ENCODE measurements at places on chromosomes 12 and 14. TPM values are rescaled to one million over a fixed set of nuclear protein-coding genes. Genes with fewer than 3 reads are reported as not detected.

- DNase-seq: no peak
These were observed 3.5 kb upstream of the HCFC2 start for GRCh38 chr12:104060791-104061190.

GRCh38 chr12:104163631-104164030 is 25.6 kb upstream of the NFYB start:
- DNase-seq: no peak

DNA sequence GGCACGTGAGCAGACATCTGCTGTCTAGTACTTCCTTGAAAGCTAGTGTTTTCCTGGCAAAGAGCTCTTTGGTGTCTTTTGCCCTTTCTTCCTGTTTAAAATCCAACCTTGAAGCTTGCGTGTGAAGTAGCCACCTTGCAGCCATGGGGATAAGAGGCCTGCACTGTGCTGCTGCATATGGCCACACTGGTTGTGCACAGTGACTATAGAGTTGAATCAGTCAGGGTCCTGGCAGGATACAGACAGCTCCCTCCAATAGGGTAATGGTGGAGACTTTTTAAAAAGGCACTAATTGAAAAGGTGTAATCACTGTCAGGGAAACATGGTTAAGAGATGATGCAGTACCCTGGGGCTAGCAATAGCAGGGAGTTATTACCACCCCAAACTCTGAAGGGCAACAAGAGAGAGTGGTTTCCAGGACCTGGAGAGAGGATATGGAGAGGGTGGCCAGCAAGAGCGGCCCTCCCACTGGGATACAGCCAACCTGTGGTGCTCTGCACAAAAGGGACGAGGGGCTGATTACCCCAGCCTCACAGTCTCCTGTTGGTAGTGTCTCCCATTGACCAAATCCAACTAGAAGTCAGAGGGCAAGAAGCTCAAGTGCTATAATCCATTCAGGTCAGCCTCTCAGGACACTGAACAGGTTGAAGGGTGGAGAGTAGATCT is 4.8 kb upstream of the GLT8D2 start:
- DNase-seq: no peak

- DNase-seq: peak; percentile 88
These were observed at the start of gene C1RL for GRCh38 chr12:7108796-7109571. C1RL (minus strand) TSS chr12:7109214; CDS start chr12:7109180, 34 bp downstream.

GRCh38 chr12:82279536-82280058 is 78.6 kb downstream of the CCDC59 start:
- no peak for DNase-seq

DNA sequence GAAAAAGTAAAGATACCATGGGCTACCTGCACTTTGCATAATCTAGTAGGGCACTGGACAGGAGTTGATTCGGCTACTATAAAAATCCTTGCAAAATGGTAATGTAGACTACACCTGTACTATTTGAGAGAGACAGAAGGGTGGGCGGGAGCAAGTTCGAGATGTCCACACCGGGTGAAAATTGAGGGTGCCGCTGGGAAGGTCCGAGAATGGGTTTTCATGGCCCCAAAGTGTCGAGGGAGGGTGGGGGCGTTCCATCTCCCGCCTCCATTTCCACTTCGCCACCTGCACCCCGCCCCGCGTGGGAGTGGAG is 648 bp downstream of the SNX6 start:
- DNase-seq: peak; percentile 0

DNA sequence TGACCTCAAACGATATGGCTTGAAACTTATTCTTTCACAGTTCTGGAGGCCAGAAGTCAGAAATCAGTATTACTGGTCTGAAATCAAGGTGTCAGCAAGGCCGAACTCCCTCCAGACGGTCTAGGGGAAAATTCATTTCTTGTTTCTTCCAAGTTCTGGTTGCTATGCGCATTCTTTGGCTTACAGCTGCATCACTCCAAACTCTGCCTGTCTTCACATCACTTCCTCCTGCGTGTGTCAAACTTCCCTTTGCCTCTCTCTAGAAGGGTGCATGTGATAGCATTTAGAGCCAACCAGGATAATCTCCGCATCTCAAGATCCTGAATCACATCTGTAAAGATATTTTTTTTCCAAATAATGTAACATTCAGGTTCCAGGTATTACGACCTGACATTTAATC is 62.8 kb downstream of the DENND5B start:
- no peak for DNase-seq

DNA sequence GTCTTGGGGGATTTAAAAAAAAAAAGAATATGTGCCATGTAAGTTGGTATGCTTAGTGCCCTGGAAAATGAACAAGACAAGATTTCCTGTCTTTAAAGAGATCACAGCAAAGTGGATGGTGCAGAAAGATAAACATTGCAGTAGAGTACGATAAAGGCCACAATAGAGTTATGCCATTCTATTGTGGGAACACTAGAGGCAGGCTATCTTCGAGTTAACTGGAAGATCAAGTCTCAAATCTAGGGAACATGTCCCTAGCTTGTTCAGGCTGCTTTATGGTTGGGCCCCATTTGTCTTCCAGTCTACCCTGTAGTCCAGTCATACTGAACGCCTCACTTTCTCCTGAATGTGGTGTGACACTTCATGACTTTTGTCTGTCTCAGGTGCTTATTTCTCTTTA is 18.7 kb upstream of the CCT2 start:
- DNase-seq: no peak

- no peak for DNase-seq
These were observed 58.8 kb upstream of the FLRT2 start for GRCh38 chr14:85471156-85471555.

DNA sequence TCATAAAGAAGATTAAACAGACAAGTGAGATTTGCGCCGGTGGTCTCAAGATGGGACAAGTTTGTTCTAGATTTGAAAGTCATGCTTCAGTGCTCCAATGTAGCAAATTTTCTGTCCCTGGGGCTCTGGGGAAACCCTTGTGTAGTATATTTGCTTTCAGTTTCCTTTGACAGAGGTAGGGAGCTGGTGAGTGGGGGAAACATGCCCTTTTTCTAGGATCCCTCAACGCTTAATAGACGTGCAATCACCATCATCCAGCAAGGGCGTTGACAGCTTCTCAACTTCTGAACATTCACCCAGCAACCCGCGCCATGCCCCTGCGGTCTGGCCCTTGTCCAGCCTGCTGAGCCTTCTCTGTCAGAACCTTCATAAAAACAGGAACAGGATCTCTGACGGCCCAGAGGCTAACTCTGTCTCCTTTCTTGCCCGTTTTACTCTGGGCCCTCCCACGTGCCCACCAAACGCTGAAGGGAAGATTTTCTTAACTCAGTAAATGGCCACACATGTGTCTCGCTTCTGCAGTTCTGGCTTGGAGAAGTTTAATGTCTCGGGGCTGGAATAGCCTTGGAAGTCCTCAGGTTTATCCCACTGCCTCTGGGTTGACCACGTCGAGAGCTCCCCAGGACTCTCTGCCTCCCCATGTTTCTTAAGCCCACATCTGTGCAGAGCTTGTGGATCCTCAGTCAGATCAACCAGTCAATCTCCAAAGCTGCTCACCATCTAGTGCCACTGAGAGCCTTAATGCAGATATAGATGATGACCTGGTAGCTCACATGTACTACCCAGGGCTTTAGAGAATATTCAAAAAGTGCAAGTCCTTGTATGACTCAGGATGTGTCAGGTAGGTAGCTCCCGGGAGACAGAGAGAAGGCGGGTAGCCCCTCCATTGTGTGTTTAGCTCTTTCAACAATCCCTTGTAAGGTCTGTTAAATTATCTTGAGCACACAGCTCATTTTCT is 58.1 kb upstream of the CCND2 start:
- DNase-seq: no peak

GRCh38 chr12:62252576-62252975 is 7.6 kb upstream of the USP15 start:
- no peak for DNase-seq

DNA sequence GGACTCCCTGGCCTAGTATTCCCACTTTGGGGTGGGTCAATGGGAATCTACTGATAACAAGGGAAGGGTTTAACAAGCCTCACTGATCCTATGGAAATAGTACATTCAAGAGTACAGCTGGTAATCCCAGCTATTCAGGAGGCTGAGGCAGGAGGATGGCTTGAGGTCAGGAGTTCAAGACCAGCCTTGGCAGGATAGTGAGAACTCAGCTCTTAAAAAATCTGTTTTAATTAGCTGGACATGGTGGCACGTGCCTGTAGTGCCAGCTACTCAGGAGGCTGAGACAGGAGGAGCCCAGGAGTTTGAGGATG is 4.5 kb downstream of the POMT2 start:
- DNase-seq: no peak

GRCh38 chr12:71732357-71732712 is 22.3 kb upstream of the RAB21 start:
- no peak for DNase-seq

Gene CCND2
- 67.8 TPM for polyA plus RNA-seq

Gene PLXNC1
- polyA plus RNA-seq: 11.7 TPM

Gene SMCO2
- 0.18 TPM for polyA plus RNA-seq

Gene FKBP11
- 21.8 TPM for polyA plus RNA-seq

All from right lung (tissue), 10 donors.